HepG2 (cell line): ENCODE measurements at places on chromosomes 1 and 21.

- peak; percentile 71 for DNase-seq
- H3K36me3 ChIP-seq: no peaks in the 10 kb centered on the region
- H3K4me1 ChIP-seq: peaks cover 37% of the 10 kb centered on the region
- H3K27ac ChIP-seq: peak within 1 kb of the TSS; percentile 94
- no peaks in the 10 kb centered on the region for H3K27me3 ChIP-seq
- H3K4me3 ChIP-seq: peak within 1 kb of the TSS; percentile 81
Measured at GRCh38 chr1:165827268-165828102, at the start of gene UCK2. Gene UCK2, plus strand, starts transcription at chr1:165827614. Its CDS starts 220 bp downstream, at chr1:165827834.

DNA sequence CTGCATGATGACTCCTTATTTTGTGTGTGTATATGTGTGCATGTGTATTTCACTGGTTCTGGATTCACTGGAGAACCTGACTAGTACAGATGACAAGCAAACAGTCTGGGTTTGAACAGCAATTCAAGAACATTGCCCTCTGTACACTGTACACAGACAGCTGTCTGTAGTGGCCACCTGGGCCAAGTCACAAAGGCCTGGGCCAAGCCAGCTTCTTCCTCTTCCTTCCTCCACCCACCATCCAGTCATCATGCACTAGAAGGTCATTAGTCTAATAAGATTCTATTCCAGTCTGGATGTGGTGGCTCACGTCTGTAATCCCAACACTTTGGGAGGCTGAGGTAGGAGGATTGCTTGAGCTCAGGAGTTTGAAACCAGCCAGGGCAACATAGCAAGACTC is 155.9 kb downstream of the ELAVL4 start:
- DNase-seq: no peak
- H3K4me1 ChIP-seq: no peaks in the 10 kb centered on the region
- H3K27ac ChIP-seq: no peak overlapping the region
- no peaks in the 10 kb centered on the region for H3K36me3 ChIP-seq

DNA sequence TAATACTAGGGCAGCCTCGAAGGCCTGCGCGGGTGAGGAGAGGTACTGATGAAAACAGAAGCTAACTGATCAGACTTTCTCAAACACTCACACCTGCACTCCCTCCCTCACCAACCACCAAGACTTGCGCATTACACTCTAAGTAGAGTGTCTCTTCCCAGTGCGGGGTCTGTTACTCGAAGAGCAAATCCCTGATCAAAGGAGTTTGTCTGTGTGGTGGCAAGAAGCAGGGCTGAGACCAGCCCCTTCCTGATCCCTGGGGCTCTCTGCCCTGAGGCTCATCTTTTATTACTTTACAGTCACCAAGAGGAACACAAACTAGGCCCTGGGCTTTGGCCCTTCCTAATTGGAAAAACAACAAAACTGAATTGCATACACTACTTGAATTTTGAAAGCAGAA is 19.5 kb upstream of the TSNAX start:
- DNase-seq: no peak
- no peaks in the 10 kb centered on the region for H3K27me3 ChIP-seq
- no peak overlapping the region for H3K4me3 ChIP-seq

DNA sequence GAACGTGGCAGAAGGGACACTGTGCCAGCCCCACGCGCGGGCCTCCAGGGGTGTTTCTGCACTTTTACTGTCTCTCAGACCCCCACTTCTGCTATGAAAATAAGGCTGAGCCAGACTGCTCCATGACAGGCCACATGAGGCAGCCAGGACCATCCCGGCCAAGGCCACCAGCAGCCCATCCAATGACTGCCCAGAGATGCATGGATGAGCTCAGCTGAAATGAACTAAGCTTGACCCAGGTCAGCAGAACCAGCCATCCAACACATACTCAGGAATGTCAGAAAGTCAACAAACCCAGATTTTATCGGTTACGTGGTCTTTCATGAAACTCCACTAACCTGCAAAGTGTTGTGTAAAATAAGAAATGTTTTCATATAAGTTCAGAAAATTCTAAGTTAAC is 51.2 kb downstream of the CCDC185 start:
- H3K36me3 ChIP-seq: no peaks in the 10 kb centered on the region
- no peak overlapping the region for H3K4me3 ChIP-seq
- H3K27ac ChIP-seq: no peak overlapping the region

GRCh38 chr21:24995216-24995615 is 612.1 kb downstream of the MRPL39 start:
- no peak overlapping the region for H3K4me3 ChIP-seq
- H3K36me3 ChIP-seq: no peaks in the 10 kb centered on the region
- no peak for DNase-seq
